ENCODE measurements at places on chromosomes 1 and 21.

DNA sequence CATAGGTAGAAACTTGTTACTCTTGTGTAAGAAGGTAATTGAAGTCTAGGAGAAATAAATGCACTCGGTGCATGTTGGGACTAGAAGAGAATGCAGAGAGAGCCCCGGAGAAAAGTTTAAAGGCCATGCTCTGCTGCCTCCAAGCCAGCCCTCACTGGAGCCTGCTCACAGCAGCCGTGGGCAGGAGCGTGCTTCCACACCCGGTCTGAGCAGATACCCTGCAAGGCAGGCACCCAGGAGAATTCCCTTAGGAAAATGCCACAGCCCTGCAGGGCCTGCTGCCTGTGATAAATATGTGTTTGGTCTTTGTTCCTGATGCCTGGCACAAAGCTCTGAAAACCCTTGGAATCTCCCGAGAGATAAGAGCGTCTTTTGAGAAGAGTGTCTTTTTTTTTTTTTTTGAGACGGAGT, 22.8 kb downstream of the C2CD2 start:
- peaks cover 18% of the 10 kb centered on the region for H3K4me1 ChIP-seq
- no peak overlapping the region for H3K27ac ChIP-seq
- no peak overlapping the region for H3K4me3 ChIP-seq
- no peak for DNase-seq
- no peaks in the 10 kb centered on the region for H3K36me3 ChIP-seq

GRCh38 chr1:66253330-66253921, 280.5 kb upstream of the SGIP1 start:
- no peak for DNase-seq
- no peaks in the 10 kb centered on the region for H3K27me3 ChIP-seq
- no peak overlapping the region for H3K27ac ChIP-seq

GRCh38 chr1:39214021-39214713, 9.7 kb downstream of the MACF1 start:
- peaks cover 86% of the 10 kb centered on the region for H3K4me1 ChIP-seq
- H3K4me3 ChIP-seq, result peak overlapping the region; percentile 18
- H3K36me3 ChIP-seq, result no peaks in the 10 kb centered on the region
- DNase-seq, result no peak
- H3K27me3 ChIP-seq, result no peaks in the 10 kb centered on the region

GRCh38 chr1:63976006-63976405, 202.2 kb downstream of the ROR1 start:
- H3K36me3 ChIP-seq, result no peaks in the 10 kb centered on the region
- H3K27ac ChIP-seq, result peak overlapping the region; percentile 52
- H3K27me3 ChIP-seq, result no peaks in the 10 kb centered on the region
- peaks cover 38% of the 10 kb centered on the region for H3K4me1 ChIP-seq
